Stimulated activated CD8-positive, alpha-beta memory T cell treated with anti-CD3 and anti-CD28 coated beads, Interleukin-4, amount 100 ng/mL, for 4 hours (primary cell): ENCODE measurements at places on chromosomes 2 and 18.

GRCh38 chr2:212841460-212841859, 302.9 kb upstream of the ERBB4 start:
- no peak for DNase-seq

GRCh38 chr18:50853863-50854271, 25.1 kb upstream of the ME2 start:
- no peak for DNase-seq

GRCh38 chr2:178377046-178377445, 73.9 kb downstream of the PRKRA start:
- DNase-seq: no peak

DNA sequence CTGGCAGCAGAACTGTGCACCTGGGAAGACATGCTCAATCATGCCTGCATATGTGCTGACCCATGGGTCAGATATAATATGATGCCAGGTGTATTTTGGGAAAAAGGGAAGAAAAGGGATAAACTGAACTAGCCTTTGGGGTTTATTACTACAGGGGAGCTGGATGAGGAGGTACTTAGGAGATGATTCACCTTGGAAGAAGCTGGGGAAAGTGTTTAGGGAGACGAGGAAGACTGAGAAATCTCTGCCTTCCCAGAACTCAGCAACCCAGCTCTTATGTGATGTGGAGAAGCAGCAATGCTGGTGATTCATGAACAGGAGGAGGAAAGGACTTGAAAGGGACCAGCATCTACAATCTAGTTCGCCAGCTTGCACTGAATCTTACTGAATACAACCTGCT, 110.2 kb downstream of the BARD1 start:
- no peak for DNase-seq

GRCh38 chr2:69271831-69272257, 115.2 kb downstream of the GFPT1 start:
- DNase-seq: no peak

- no peak for DNase-seq
Observed at GRCh38 chr2:11932962-11933361, 186.5 kb downstream of the LPIN1 start.

GRCh38 chr2:216713691-216714336, 18.5 kb upstream of the IGFBP5 start:
- no peak for DNase-seq

- no peak for DNase-seq
Observed at GRCh38 chr2:133362061-133362476, 206.2 kb downstream of the NCKAP5 start.

DNA sequence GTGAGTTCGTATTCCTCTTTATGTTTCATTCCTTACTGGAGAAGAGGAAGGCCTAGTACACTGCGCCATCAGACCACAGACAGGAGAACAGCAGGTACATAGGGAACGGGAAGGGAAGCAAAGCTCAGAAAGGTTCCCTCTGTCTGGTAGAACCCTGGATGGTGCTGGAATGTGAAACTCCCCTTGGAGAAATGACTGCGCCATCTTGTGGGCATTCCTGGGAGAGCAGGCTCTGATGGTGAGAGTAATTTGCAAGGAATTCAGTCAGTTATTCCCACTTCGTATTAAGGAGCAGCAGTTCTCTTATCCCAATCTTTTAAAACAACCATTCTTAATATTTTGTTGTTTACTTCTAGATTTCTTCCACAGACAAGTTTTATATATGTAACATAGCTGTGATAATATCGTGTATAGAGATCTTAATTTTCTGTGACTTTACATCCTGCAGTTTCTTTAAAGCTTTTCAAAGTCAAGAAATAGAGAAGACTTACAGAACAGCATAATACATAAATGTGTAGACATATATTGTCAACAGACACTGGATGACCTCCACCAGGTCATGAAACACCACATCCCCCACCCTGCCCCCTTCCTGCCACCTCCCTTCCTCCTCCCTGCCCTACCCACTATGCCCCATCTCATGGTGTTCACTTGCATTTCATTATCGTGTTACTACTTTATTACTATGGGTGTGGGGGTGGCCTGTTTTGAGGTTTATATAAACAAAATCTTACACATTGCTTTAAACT, 83.9 kb downstream of the ARHGEF4 start:
- peak; percentile 49 for DNase-seq

DNA sequence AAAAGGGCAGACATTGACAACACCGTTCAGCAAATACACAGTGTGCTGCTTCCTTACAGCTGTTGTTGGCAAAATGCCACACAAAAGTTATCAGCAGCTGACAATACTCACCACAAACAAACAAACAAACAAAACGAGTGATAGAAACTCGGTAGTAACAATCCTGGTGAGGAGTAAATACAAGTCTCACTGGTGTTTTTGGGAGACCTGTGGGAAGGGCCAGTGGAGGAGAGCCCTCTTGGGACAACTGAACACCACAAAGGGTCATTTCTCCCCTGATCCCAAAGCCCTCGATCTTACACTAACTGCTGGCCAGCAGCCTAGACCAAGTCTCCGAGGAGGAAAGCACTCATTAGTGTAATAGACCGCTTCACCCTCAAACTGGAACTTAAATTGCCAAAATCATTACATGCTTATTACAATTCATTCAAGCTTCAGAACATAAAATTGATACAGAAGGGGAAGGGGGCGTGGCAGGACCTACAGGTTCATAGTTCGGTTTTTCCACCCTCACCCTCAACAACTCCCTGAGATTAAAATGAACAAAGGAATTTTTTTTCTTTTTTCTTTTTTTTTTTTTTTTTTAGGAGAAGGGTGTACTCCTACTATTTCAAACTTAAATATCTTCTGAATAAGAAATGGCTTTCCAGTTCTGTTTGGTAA, 5.0 kb downstream of the AP1S3 start:
- DNase-seq: no peak

DNA sequence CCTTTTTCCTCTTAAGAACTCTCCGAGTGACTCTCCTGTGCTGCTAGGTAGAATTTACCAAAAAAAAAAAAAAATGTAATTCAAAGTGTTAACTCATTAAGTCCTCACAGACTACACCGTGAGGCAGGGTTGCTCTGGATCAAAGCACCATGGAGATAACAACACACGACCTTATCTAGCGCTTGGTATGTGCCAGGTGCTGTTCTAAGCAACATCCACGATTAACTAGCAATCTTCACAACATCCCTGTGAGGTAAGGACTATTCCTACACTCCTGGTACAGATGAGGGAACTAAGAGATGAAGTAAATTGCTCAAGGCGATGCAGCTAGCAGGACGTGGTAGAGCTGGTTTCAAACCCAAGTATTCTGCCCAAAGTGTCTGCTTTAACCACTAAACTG, 1.8 kb downstream of the MOGAT1 start:
- no peak for DNase-seq

DNA sequence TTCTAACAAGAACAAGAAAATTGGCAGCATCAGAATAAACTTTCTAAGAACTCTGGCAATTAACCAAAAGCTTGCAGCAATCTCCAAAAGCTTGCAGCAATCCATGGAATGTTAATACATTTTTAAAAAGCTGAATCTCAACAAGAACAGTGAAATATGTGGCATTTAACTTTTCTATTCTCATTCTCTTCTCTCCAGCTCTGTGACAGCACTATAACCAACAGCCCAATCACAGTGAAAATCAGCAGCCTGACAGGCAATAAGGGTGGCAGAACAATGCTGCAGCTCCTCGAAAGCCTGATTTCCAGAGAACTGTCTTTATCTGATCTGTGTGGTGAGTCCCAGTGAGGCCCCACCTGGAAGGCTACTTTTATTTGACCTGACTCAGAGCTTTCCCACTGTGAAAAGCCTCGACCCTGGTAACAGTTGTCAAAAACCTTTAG, 60.0 kb downstream of the TMEM131 start:
- no peak for DNase-seq

- no peak for DNase-seq
Observed at GRCh38 chr2:127085317-127085681, 21.7 kb downstream of the BIN1 start.

DNA sequence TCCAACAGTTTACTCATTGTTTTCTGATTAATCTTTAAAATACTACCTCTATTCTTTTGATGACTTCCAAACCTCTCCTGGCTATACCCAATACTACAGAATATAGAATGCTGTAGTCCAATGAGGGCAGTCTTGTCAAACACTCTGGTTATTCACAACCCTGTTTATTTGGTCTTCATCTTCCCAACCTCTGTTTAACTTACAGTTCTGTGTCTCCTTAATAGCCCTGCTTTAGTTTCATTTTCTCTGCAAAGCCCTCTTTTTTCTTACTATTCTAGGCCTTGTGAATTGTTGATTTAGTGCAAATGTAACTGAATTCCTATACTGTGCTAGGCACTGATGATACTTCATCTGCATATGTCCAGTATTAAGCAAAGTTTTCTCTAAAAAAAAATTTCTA, 40.0 kb downstream of the ACVR2A start:
- no peak for DNase-seq

DNA sequence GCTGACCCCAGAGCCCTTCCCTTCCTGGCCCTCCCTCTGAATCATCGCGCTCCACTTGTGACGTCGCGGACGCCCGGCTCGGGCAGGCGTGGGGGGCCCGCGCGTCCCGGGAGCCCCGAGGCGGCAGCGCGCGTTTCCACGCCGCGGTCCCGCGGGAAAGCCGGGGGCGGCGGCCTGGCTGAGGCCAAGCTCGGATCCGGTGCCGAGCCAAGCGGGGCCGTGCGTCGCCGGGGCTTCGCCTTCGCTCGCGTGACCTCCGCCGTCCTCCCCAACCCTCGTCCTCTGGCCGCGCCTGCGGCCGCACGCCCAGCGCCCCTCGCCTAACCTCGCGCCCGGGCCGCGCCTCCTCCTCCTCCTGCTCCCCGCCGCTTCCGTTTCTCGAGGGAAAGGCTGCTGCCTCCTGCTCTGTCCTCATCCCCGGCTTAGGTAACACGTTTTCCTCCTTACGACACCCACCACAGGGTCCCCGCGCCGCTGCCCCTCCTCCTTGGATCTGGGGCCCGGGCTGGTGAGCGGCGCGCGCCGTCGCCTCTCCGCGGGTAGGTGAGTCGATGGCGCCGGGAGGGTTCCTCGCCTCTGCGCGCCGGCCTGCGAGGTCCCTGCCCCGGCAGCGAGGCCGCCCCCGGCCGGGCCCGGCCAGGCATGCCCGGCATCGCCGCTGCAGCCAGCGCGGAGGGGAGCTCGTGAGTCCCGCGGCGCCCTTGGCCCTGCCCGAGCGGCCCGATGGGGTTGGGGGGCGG, at the start of gene INPP1:
Gene INPP1 (plus strand): TSS at position 54 of the 740 bp plus-strand sequence. CDS start 16,514 bp downstream, outside the sequence.
- no peak for DNase-seq

GRCh38 chr2:202541137-202541536, 93.6 kb upstream of the FAM117B start:
- no peak for DNase-seq

GRCh38 chr2:71829008-71829407, 318.7 kb downstream of the CYP26B1 start:
- DNase-seq: no peak

DNA sequence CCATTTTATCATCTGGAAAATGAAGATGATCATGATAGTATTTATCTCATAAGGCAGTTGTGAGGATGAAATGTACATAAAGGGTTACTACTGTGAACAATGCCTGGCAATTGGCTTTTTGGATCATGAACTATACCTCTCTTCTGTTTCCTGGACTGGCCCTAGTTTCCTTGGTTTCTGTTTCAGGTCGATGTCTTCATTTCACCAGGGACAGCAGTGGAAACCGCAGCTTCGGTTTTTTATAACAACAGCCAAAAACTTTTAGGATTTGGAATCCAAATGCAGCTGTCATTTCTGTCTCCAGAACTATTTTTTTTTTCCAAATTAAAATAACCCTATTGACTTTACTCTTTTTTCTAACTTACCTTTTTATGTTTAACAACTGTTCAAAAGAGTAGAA, 425.1 kb downstream of the RND3 start:
- DNase-seq: no peak

GRCh38 chr2:52383541-52383940, 1351.6 kb upstream of the NRXN1 start:
- DNase-seq: no peak

DNA sequence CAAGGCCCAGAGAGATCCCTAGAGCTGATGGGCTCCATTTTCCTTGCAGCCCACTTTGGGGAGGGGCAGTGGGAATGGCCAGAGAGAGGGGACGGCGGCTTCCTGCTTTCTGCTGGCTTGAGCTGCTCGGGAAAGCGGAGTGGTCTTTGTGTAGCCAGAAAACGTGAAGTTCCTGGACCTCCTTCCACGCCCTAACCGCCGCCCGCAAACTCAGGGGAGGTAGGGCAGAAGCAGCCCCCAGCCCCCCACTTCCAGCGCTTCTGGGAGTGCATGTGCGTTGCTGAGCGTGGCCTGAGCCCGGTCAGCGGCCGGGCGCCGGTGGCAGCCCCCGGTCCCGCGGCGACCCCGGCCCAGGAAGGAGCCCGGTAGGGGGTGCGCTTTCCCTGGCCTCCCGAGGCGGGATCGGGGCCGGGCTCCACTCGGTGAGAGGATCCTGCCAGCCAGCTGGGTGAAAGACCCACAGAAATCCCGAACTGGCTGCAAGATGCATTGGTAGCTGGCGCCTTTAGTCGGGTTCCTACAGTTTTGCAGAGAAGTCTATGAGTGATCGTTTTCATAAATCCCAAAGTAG, 25.3 kb upstream of the BOD1L2 start:
- DNase-seq: no peak

DNA sequence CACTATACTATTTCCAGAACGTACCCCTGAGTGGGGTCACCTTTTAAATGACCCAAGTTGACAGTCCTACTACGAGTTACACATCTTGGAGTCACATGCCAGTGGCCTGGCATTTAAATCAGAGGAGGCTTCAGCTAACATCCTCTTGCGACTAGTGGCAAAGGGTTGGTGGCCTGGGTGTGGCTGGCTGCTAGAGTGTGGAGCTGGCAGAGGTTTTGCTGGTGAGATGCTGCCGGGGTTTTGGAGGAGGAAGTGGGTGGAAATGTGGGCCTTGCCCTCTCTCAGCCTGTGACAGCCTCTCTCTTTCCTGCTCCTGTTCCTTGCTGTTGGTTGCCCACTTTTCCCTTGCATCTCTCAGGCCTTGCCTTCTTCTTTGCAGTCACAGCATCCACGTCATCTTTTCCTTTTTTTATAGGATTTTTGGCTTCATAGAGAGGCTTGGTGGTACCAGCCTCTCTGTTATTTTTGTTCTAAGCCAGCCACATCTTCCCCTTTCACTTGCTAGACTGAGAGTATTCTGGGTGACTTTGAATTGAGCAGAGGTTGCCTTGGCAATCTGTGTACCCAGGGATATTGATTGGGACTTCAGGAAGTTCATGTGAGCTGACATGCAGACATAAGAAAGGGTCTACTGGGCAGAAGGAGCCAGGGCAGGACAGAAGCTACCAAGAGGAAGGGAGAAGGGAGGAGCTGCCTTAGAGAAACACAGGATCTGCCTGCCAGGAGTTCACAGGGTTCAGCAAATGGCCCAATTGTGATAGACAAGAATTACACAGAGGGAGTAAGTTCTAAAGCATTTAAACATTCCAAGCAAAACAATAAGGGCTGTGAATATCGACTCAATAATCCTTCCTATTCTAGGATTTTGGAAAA, 55.4 kb downstream of the CDC42EP3 start:
- no peak for DNase-seq

- DNase-seq: no peak
Observed at GRCh38 chr18:69974365-69974764, 26.7 kb upstream of the CD226 start.

DNA sequence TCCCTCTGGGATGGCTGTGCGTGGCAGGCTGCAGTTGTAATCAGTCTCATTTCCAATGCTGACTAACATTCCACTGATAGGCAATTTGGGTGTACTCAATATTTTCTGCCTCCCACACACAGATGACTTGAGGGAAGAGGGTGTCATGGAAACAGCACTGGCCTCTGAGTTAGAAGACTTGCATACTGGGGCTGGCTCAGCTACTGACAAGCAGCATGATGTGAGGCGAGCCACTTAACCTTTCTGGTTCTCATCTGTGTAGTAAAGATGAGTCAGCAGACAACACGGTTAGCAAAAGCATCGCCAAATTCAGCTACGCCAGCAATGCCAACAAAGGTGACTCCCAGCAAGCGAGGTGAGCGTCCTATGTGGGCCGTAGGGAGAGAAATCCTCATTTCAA, 73.5 kb downstream of the COLEC12 start:
- DNase-seq: no peak
